ENCODE measurements at places on chromosomes 2 and 18.
A peak's percentile ranks its signal among the peaks of the same experiment; 100 is the strongest.

- no peak for DNase-seq
Observed at GRCh38 chr2:207165121-207166038, at the start of gene KLF7. TSS of gene KLF7 (minus strand) at chr2:207165948. CDS start at chr2:207165568, 380 bp downstream.

DNA sequence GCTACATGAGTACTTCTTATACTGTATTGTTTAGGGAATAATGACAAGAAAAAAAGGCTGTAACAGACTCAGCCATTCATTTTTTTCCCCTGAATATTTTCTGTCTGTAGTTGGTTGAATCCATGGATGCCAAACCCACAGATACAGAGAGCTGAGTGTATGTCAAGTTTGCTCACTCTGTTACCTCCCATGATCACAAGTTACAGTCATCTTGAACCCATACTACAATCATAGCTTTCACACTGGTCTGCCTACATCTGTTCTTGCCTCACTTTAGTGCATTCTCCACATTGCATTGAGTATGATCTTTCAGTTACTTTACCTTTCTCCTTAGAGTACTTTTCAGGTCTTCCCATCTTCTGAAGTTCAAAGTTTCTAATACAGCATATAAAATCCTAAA, 94.0 kb downstream of the BIRC6 start:
- DNase-seq: no peak

GRCh38 chr2:62156861-62157496, 38.9 kb upstream of the B3GNT2 start:
- DNase-seq: no peak

DNA sequence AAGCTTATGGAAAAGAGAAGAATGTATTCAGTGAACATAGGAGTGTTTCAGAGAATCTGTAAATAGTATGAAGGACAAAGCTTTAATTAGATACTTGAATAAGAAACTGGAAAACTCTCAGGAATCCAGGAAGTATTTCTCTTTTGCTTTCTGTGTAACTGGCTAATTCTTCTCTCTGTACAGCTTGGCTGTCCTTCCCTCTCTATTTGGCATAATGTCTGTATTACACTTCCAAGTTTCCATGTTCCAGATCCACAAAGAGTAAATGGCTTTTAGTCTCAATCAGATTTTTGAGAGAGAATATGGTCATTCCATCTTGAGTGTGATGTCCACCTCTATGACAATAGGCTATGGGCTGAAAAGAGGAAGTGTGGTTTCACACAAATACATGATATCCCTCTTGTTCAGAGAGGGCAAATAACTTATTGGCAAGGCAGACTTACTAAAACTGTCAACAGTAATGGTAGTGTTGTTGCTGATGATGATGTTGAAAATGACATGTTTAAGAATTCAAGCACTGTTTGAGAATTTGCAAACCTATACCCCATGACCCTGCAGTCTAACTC, 129.2 kb upstream of the ERBB4 start:
- DNase-seq: no peak

GRCh38 chr2:112794131-112794733, 9.9 kb upstream of the IL1A start:
- no peak for DNase-seq

- DNase-seq: no peak
Observed at GRCh38 chr2:217738061-217738460, 264.7 kb downstream of the TNS1 start.

DNA sequence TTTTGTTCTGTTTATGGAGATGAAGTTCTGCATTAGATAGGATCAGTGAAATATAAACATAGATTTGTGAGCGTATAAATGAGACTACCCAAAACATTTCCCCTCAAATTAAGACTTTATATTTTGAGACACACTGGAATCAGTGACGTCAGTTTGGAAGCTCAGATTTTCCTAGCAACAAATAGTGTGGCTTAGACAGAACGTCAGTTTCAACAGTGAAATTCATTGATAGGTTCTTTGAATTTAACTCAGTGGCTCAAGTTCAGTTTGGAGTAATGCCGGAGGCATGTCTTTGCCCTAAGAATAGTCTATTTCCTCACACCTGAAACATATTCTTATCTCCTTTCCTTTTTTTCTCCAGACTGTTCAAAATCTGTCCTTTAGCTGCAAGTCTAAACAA, 113.6 kb upstream of the ARHGAP15 start:
- DNase-seq: no peak

DNA sequence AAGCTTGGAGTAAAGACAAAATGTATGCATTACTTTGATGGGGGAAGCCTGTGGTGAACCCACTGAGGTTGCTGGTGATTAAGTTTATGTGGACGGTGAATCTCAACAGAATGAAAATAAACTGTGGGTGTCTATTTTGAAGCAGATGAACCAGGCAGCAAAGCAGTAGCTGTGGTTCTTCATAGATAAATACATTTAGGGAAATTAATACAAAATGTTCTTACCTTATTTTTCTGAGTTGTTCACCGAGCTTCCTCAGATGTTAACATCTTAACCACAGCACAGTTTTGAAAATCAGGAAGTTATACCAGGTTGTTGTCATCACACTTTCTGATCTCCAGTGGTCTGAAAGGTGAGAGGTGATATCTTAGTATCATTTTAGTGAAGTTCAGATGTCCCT, 53.9 kb downstream of the NCK2 start:
- DNase-seq: no peak

DNA sequence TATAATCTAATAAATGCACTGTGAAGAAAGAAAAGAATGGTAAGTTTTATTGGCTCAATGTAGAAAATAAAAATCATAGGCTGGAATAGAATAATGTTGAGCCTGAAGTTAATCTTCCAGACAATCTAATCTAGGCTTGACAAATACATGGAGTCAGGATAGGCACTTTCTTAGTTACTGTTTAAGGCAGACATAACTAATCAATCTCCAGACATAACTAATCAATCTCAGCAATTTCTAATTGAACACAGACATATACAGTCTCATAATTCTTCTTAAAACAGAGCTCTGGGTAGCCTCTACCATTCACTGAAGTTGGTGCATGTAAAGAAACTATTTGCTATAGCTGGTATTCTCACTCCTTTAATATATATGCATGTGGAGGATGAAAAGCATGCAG, 150.1 kb upstream of the CTAGE1 start:
- DNase-seq: no peak

DNA sequence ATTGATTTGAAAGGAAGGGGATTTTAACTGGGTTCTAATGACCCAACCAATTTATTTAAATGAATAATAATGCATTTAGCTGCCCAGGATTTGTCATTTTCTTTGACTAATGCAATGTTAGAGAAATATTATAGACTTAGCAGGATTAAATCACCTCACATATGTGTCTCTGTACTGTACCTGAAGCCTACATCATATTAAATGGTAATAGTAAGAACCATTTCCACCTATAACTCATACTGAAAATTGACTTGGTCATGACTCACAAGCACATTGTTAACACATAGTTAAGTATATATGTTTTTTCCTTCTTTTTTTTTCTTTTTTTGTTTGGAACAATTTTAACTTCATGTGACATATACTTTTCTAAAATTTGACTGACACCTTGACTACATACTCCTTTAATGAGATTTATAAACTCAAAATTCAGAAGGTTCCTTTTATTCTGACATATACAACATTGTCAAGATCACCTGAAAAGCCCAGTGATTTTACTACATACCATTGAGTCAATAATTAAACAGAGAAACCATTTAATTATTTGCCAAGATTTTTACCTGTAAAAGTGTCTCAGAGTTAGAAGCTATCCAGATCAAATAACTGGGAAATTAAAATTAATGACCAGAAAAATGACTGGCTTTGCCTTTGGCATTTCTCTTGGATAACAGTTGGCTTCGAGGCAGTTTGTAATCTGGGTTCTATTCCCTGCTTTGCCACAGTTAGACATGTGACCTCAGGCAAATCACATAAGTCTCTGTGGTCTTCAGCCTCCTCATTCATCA, 58.8 kb upstream of the CDC42EP3 start:
- no peak for DNase-seq

- no peak for DNase-seq
Observed at GRCh38 chr2:69083235-69083748, 70.3 kb downstream of the ANTXR1 start.

DNA sequence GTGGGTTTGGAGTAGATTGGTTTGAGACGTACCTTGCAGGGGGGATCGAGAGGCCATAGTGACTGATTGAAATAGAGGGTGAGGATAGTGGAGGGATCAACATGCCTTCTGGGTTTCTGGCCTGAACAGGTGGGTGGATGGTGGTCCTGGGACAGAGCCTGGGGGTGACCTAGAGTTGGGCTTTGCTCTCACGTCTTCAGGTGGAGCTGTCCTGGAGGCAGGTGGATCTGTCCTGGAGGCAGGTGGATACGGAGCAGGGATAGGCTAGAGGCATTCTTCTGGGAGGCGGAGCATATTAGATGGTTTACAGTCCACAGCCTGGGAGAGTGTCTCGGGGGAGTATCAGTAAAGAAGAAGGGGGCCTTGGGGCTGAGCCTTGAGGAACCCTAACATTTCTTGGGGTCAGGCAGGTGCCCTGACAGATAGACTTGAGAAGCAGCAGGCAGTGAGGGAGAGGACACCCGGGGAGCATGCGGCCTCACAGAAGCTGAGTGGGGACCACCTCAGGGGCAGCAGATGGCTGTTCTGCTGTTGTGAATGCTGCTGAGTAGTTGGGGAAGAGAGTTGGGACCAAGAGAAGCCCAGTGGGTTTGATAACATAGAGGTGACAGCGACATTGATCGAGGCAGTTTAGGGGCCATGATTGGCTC, 1.6 kb downstream of the CAPN10 start:
- no peak for DNase-seq

- peak; percentile 14 for DNase-seq
Observed at GRCh38 chr18:3281456-3282400, 19.8 kb downstream of the MYL12B start.

DNA sequence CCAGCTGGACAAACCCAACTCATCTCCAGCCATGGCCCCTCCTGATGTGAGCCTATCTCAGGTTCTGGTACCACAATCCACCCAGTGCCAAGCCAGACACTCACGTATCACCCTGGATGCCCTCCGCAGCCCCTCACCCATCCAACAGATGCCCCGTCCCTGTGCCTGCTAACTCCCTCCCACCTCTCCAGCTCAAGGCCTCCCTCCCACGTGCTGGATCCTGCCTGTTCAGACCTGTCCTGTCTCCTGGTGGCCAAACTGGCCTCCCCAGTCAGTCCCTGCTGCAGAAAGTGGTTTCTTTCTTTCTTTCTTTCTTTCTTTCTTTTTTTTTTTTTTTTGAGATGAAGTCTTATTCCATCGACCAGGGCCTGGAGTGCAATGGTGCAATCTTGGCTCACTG, 86.2 kb downstream of the RRM2 start:
- no peak for DNase-seq

DNA sequence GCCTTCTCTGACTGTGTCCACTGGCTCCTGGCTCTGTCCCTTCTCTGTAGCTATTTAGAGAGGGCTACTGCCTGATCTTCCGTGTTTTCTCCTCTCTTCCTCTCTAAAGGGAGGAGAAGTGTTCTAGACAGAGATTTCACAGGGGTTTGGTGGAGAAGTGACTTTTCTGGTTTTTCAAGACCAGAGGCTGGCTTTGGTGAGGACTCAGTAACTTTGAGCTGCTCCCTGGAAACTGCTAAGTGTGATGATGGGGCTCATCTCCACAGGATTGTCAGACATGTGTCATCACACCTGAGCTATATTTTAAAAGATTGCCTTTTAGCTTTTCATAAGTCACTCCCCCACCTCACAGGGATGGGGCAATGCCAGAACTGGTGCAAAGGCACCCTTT, 6.2 kb downstream of the MAL start:
- no peak for DNase-seq

- no peak for DNase-seq
Observed at GRCh38 chr2:226478109-226478809, 321.4 kb downstream of the IRS1 start.

- DNase-seq: no peak
Observed at GRCh38 chr2:82395531-82395930, 2063.5 kb downstream of the SUCLG1 start.

DNA sequence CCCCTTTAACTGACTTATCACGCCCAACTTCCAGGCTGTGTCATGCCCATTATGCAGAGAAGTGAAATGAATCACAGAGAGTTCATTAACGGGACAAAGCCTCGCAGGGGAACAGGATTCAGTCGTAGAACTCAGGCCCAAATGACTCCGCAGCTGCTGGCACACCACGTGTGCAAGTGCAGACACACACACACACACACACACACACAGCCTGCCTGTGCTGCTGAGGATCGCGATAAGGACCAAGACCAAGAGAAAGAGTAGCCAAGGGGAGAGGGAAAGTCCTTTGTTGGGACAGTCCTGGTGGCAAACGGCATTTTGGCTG, 90.0 kb upstream of the TAF1B start:
- DNase-seq: no peak

GRCh38 chr2:234816056-234816455, 135.8 kb upstream of the SH3BP4 start:
- DNase-seq: no peak

DNA sequence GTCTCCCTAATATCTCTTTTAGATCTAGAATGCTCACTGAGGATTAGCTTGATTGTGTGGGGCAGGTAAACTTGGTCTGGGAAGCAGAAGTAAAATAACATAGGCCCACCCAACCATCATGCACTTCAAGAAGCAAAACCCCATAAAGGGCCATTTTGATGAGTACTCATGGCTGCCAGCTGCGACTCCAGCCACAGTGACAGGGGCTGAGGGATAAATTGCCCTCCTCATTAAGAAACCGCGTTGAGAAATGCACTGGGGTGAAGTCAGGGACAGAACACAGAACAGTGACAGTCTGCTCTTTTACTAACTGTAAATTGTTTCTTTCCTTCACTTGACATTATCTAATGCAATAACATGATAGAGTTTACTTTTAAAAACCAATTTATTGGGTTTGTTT, 60.2 kb downstream of the RND3 start:
- DNase-seq: no peak

DNA sequence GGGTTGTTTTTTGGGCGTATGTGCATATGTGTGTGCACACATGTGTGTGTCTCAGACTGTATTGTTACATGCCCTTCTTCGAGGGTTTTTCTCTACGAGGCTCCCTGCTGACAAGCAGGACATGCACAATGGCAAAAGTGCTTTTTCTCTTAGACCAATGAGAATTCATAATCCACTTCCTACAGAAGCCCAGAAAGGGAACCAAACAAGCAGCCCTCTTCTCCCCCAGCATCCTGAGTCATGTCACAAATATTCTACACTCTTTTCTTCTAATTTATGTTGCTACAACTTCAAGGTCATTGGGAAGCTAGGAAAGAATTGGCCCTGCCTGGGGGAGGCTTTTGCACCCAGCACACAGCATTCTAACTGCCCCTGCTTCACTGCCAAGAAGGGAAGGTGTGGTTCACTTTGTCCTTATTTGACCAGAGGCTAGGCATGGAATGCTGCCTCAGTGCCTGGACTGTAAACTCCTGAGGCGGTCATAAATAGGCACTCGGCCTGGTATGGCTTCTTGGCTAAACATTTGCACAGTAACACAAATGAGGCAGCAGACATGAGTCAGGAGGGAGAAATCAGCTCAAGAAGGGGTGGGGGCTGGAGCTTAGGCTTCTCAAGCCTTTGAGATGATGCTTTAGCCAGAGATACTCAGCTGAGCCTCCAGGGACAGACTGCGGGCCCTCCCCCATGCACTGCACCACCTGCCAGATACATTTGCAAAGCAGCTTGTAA, 92.7 kb upstream of the KLF7 start:
- peak; percentile 78 for DNase-seq

GRCh38 chr2:75200140-75201096, 1.1 kb upstream of the TACR1 start:
- DNase-seq: no peak

- DNase-seq: no peak
Observed at GRCh38 chr2:128654408-128654807, 335.7 kb upstream of the HS6ST1 start.
